ENCODE measurements at places on chromosomes 5 and 9. TPM values are rescaled to one million over a fixed set of nuclear protein-coding genes. Genes with fewer than 3 reads are reported as not detected.

DNA sequence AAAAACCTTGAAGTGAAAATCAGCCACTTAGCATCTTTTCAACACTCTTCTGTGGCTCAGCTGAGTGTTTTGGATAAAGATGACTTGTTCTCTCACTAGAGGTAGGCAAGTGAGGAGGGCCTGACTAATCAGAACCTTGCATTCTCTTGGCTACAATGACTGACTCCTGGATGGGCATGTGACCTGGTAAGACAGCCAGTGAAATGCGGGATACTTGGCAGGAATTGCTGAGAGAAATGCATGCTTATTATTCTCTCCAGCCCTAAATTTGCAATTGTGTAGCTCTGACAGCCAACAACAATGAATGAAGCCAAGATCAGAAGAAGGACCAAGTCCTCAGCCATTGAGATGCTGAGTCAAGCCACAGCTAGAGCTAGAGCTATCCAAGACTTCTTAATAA, 490.5 kb upstream of the ZNF608 start:
- DNase-seq = no peak

DNA sequence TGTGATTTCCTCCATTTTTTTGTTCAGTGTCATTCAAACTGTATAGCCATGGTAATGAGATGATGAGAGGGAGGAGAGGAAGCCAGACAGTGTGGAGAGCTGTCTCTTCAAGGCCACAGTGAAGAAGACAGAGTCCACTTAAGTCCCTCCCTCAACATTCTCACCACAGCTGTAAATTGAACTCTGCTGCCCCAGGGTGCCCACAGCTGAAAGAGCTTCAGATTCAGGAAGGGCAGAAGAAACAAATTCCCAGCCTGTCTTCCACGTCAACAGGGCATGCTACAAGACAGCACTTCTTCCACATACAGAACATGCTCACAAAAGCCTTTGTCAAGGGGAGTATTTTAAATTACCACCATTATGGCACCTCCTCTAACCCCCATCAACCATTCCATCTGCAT, 100.4 kb downstream of the KLHL3 start:
- DNase-seq = no peak

DNA sequence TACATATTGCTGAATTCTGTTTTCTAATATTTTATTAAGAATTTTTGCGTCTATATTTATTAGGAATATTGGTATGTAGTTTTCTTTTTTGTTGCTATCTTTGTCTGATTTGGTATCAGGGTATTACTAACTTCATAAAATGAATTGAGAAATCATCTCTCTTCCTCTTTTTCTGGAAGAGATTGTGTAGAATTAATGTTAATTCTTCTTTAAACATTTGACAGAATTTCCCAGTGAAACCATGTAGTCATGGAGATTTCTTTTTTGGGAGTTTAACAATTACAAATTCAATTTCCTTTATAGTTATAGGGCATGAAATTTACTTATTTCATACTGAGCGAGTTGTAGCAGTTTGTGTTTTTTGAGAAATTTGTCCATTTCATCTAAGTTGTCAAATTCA, 3.3 kb upstream of the FAM170A start:
- DNase-seq = no peak

Gene FCHO2
- polyA plus RNA-seq = 15.7 TPM

Gene NUTM2F
- polyA plus RNA-seq = not detected
